ENCODE measurements at places on chromosomes 12 and 14.

DNA sequence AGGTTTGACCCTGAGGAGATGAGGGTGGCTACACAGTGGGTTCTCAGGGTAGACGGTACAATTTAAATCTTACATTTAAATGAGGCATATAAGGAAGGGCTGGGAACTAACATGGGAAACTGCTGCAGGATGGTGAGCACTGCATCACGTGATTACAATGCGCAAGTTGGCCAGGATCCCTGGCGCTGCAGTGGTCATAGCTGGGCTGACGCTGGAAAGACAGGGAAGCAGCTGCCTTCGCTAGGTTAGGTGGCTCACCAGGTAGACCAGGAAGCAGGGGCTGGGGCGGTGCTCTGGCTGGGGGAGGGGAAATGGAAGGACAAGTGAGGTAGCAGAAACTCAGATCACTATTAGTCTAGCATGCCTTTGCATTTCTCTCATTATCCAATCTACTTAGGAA, 149.9 kb downstream of the FOXN3 start:
- DNase-seq, result no peak

DNA sequence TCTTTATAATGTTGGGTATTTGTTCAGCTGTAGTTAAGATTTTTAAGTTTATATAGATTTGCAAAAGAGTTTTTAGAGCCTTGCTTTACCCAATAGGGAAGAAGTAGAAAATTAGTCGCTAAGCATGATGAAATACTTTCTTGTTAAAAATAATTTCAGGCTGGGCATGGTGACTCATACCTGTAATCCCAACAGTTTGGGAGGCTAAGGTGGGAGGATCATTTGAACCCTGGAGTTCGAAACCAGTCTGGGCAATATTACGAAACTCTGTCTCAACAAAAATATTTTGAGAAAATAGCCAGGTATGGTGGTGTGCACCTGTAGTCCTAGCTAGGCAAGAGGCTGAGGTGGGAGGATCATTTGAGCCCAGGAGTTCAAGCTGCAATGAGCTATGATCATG, 18.7 kb upstream of the SCFD1 start:
- no peak for DNase-seq

DNA sequence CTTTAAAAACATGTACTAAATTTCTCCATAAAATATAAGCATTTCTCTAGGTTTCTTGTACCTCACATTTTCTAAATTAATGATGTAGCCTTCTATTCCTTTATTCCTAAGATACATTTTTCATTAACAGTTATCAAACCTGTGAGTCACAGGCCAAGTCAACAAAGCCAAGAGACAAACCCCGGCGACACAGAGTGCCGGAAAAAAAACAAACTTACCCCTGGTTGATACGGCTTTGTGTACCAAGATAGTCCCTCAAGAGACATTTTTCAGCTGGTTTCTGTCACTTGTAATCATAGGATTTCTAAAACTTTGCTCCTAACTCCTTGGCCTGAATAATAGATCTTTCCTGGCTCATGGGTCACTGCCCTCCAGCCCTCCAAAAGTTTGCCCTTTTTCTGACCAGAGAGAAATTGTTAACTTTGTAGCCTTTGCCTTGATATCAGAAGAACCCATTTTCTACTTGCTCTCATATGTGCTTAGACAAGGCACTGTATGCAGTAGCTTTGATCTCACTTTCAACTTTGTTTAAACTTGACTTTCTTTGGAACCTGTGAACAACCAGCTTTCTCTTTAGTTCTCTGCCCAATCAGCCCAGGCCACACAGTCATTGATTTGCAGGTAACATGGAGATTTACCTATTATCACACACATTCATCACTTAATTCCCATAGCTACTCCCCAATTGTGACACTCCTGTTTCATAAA, 172.2 kb downstream of the PRKD1 start:
- DNase-seq, result no peak

DNA sequence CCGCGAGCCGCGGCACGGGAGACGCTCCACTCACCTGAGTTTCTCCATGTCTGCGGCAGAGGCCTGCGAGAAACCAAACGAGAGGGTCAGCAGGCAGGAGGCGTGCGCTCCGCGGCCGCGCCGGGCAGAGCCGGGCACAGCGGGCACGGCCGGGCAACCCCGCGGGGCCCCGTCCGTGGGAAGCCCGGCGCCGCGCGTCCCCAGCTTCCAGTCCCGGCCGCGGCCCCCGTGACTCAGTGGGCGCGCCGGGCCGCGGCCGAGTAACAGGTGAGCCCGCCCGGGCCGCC, 19.4 kb downstream of the BEGAIN start:
- no peak for DNase-seq

DNA sequence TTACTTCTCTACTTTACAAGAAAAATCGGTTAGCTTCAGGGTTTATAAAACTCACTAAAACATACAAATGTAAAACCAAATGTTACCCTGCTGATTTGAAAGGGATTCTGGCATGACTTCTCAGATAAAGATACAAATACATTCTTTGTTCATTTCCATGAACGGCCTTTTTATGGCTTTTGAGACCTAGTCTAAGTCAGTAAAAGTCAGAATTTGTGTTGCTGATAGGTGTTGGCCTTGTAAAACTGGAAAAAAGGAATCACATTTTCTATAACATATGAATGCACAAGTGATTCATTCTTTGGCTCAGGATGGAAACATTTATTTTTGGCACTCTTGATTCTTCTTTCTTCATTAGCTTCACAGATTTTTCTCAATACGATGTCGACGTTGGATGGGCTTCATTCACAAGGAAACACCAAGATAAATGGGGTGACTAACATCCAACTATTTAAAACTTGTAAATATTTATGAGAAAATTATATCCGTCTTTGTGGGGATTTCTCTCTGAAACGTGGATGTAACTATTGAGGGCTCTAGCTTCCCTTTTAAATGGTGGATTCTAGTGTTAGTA, 27.0 kb upstream of the CPM start:
- peak; percentile 59 for DNase-seq

DNA sequence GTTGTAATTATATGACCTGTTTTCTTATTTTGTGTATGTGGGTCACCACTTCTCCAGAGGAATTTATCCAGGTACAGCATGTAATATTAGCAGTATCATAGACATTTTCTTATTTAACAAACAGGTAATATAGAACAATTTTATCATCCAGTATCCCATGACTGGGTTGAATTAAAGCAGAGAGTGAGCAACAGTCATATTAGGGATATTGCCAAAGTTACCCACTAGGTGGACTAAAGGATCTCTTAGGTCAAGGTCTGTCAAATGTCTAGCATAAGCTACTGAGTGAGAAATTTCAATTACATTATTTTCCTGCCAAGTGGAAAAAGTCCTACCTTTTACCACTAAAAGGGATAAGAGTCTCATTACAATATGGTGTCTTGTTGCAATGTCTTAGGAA, 62.1 kb upstream of the TRIM9 start:
- no peak for DNase-seq

- no peak for DNase-seq
Measured at GRCh38 chr12:47901063-47901717, 3.6 kb downstream of the VDR start.

GRCh38 chr12:114395233-114395632, 10.7 kb downstream of the TBX5 start:
- DNase-seq, result no peak

GRCh38 chr12:115474539-115475353, 790.8 kb upstream of the TBX3 start:
- DNase-seq, result no peak

- peak; percentile 95 for DNase-seq
Measured at GRCh38 chr12:46562625-46563225, 190.2 kb upstream of the SLC38A2 start.

- DNase-seq, result peak; percentile 88
Measured at GRCh38 chr12:19382111-19382526, 57.2 kb upstream of the AEBP2 start.

GRCh38 chr12:7155471-7156034, 25.4 kb downstream of the CLSTN3 start:
- DNase-seq, result no peak
